Transverse colon (tissue), 4 donors: ENCODE measurements at places on chromosomes 13 and 19.

DNA sequence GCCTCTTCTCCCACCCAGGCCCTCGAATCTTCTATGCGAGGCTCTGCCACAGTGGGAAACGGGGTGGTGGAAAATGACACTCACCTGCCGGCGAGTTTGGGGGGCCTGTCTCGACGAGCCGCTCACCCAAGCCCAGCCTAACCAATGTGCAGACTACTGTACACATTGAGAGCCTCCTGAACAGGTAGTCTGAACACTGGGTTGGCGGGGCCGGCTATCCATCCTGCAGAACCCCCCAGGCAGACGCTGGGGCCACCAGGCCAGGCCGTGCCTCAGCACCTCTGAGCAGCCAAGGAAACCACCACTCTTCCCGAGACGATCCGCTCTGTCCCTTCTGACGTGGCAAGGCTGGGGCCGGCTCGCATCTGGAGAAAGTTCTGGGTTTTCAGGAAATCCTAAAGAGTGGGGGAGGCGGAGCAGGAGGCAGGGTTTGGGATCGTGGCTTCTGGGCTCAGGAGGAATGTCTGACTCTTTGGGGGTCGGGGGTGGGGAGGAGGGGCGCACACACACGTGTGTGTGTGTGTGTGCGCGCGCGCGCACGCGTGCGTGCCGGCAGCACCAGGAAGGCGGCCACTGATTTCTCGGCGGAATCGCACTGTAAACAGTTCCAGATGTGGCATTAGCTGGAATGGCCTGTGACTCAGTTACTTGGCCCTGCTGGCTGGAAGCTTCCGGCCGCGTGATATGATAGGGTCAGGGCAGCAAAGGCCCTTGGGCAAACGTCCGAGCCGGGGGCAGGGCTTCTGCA is 18.5 kb downstream of the TMED1 start:
- H3K4me3 ChIP-seq = peak overlapping the region; percentile 21
- peak; percentile 51 for DNase-seq
- H3K27me3 ChIP-seq = no peaks in the 10 kb centered on the region
- H3K27ac ChIP-seq = peak overlapping the region; percentile 87
- H3K4me1 ChIP-seq = no peaks in the 10 kb centered on the region

DNA sequence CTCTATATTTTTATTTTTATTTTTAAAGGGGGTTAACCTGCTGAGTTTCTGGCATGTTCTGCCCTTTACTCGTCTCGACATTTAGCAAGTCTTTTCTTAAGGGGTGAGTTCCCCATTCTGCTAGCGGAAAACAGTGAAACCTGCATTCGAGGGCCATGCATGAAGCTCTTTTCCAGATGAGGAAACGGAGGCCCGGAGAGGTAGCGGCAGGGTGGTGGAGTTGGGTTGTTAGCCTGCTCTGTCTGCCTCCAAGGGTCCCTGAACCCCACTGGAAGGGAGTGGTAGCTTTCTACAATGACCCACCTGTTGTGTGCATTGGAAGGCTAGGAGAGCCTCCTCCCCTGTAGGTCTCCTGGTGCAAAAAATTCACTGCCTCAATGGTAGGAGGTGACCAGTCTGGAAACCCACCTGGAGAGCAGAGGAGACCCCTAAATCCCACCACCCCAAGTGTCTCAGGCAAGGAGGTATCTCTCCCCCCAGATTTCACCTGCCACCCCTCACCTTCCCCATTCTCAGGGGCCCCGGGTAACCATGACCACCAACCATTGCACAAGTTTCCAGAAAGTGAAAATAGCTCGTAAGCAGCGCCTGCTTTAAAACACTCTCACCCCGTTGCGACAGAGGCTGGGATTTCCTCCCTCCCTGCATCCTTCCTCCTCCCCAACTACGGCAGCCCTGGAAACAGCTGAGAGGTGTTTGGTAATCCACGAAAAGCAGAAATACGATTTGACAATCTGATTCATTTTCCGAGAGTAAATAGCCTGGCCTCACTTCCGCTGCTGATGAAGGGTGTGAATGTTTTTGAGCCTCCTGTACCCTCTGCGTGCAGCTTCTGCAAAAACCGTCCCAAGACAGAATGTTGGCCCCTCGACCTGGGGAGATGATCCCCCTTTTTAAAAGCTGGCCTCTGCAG is 3.5 kb downstream of the KLF2 start:
- DNase-seq = peak; percentile 75
- peaks cover 11% of the 10 kb centered on the region for H3K4me1 ChIP-seq
- H3K27me3 ChIP-seq = no peaks in the 10 kb centered on the region
- H3K27ac ChIP-seq = peak overlapping the region; percentile 84
- H3K4me3 ChIP-seq = peak overlapping the region; percentile 9

GRCh38 chr13:99605420-99606323 is 104.4 kb downstream of the TM9SF2 start:
- peak; percentile 75 for DNase-seq
- peak overlapping the region; percentile 93 for H3K27ac ChIP-seq
- H3K36me3 ChIP-seq = no peaks in the 10 kb centered on the region
- H3K4me1 ChIP-seq = peaks cover 9% of the 10 kb centered on the region
- no peak overlapping the region for H3K4me3 ChIP-seq

DNA sequence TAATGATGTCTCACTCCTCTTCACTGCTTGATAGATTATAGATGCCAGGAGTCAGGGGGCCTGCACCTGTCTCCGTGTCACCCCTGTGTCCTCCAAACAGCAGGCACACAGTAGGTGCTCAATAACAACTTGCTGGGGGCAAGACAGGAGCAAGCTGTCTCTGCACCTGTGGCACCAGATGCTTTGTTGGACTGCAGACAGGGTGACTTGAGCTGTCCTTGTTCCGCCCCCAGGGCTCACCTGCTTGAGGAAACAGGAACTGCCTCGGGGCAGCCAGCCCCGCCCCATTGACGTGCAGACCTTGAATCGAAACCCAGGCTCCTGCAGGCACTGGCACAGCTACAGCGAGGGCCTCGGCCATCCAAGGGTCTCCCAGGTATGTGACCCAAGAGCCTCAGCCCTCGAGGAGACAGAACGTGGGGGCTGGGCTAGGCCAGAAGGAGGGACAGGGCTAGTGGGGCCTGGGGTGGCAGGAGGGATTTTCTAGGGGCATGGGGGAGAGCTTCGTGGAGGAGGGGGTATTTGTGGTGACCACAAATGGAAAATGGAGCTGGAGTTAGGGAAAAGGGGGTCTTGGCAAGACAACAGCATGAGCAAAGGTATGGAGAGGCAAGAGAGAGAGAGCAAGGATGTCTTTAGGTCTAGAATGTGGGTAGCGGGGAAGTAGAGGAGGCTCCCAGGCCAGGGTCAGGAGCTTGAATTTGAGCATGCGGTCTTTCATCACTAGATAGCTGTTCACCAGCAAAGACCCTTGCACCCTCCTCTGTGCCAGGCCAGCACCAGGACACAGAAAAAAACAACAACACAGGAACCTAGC is at the start of gene HSH2D:
HSH2D (plus strand) TSS at position 287 of the 817 bp plus-strand sequence. CDS start 5,066 bp downstream, outside the sequence.
- H3K4me3 ChIP-seq = peak within 1 kb of the TSS; percentile 6
- no peaks in the 10 kb centered on the region for H3K27me3 ChIP-seq
- H3K27ac ChIP-seq = peak within 1 kb of the TSS; percentile 83
- peaks cover 9% of the 10 kb centered on the region for H3K4me1 ChIP-seq

DNA sequence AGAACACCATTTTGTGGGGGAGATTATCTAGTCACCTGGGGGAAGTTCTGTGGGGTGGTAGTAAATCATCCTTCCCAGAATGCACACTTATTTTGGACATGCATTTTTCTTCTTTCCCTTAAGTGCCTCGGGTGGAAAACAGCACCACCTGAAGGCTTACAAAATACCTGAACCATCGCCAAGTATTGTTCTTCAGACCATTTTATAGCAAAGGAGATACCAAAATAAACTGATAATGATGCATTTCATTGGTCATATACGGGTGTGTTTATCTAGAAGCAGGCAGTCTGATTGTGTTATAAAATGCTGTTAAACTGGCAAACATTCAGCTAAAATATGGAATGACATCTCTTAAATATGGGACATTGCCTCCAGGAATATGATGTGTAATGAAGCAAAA is 1034.7 kb downstream of the SLITRK1 start:
- H3K27me3 ChIP-seq = no peaks in the 10 kb centered on the region
- H3K4me1 ChIP-seq = no peaks in the 10 kb centered on the region
- H3K4me3 ChIP-seq = no peak overlapping the region
- no peak for DNase-seq
- H3K36me3 ChIP-seq = no peaks in the 10 kb centered on the region
